NAMALWA (cell line): ENCODE measurements at places on chromosomes 7 and 10.

DNA sequence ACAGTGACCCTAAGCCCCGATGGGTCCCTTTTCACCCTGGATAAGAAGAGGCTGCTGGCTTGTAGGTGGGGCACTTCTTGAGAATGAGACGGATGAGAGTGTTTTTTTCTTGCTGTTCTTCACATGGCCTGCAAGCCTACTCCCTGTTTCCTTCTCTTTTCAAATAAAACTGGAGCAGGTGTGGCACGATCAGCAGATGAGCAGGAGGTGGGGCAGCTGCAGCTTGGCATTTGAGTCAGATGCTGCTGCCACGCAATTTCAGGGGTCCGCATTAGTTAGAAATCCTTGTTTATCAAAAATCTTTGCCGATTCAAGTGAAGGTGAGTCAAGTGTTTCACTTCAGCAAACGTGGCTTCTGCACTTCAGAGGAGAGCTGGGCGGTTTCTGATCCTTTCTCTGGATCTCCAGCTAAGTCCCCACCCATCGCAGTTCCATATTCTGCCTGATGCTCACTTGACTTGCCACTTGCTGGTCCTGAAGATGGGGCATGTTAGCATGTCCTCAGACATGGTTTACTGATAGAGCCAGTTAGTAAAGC lies 20.8 kb downstream of the WDFY4 start:
- DNase-seq = no peak

DNA sequence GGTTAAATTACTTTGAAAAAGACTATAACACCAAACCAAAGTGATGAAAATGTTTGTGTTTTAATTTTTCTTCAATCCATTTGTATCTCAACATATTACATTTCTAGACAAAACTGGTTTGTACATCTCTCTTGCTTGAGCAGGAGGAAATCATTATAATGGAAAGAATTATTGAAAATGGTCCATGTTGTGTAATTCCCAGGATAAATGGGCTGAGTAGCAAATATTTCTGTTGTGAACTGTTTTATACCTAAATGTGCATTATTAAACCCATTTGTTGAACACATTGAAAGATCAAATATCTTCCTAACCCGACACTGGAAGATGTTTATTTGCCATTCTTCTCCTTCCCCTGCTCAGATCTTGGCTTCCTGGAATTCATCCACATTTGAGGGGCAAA lies 14.1 kb upstream of the CDK6 start:
- DNase-seq = no peak

- DNase-seq = peak; percentile 77
These were observed 7.7 kb downstream of the SLC37A3 start for GRCh38 chr7:140390466-140391190.

- peak; percentile 43 for DNase-seq
These were observed 11.0 kb upstream of the AHCYL2 start for GRCh38 chr7:129213828-129214227.

DNA sequence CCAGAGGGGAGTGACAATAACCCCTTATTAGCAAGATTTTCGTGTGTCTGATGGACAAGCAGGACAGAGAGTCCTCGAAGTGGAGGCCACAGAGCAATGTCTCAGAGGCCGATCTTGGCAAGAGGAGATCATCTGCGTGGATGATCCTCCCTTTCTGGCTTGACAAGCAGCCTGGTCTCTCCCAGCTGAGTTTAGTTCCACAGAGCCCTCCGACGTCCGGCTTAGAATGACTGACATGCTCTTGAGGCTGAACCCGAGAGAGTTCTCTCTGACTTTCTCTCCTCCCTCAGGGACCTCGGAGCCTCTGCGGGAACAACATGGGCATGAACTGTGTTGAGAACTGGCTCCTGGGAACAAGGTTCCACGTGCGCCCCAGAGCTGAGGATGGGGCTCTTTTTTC lies 180.7 kb upstream of the PFKP start:
- DNase-seq = no peak

- peak; percentile 86 for DNase-seq
These were observed 20.6 kb upstream of the USP6NL start for GRCh38 chr10:11631890-11632587.

DNA sequence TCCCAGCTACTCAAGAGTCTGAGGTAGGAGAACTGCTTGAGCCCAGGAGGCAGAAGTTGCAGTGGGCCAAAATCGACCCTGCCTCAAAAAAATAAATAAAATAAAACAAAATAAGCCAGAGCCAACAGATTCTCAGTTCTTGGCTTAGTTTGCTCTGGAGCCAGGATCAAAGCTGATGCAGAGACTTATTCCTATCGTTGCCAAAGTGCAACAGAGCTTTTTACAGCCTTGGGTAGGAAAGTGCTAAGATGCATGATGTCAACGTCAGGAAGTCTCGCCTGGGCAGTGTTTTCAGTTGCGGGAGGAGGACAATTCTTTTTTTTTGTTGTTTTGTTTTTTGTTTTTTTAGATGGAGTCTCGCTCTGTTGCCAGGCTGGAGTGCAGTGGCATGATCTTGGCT lies 43.8 kb upstream of the CYTH3 start:
- DNase-seq = no peak
